ENCODE measurements at places on chromosomes 12 and 14. TPM values are rescaled to one million over a fixed set of nuclear protein-coding genes. Genes with fewer than 3 reads are reported as not detected.

Gene P2RX7
- total RNA-seq = 9.2 TPM

Gene LYZ
- total RNA-seq = 55.5 TPM

Gene KLHL33
- 0.27 TPM for total RNA-seq

Gene KRT71
- not detected for total RNA-seq

Gene KLRC2
- total RNA-seq = under 0.01 TPM

Gene AQP2
- total RNA-seq = under 0.01 TPM

Gene TTC9
- 5.1 TPM for total RNA-seq

Gene PTCSC3
- total RNA-seq = not detected

Gene ZCRB1
- 11.6 TPM for total RNA-seq

Gene RPL10L
- total RNA-seq = not detected

Gene ZFC3H1
- 20.7 TPM for total RNA-seq

Gene SSTR1
- under 0.01 TPM for total RNA-seq

Gene ACOT6
- not detected for total RNA-seq

Gene KRT80
- under 0.01 TPM for total RNA-seq

Gene EPS8
- total RNA-seq = 2.2 TPM

Gene NUMB
- 38.5 TPM for total RNA-seq

Gene KRT82
- total RNA-seq = not detected

DNA sequence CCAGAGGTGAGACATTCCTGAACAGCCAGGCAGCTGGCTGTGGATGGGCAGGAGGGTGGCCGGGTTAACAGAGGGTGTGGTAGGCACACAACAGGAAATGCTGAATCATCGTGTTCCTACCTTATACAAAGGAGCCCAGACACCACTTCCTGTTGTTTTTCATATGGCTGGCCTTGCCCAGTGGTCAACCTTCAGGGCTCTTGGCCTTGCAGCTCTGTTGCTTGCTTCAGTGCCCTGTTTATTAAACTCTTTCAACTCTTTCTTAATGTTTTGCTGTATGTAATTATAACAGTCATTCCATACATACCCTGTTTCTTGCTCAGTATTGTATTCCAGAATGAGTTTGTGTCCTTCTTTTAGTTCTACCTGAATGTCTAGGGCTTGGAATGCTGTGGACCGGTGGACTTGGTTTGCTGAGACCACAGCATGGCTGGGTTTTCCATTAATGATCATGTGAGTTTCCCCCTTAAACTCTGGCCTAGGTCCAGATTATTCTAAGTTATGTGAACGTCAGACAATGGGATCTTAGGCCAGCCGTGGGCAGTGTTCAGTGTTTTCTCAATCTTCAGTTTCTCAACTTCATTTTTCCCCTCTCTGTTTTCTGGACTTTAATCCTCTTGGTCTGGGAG, 11.9 kb downstream of the CFAP54 start:
- DNase-seq = no peak

DNA sequence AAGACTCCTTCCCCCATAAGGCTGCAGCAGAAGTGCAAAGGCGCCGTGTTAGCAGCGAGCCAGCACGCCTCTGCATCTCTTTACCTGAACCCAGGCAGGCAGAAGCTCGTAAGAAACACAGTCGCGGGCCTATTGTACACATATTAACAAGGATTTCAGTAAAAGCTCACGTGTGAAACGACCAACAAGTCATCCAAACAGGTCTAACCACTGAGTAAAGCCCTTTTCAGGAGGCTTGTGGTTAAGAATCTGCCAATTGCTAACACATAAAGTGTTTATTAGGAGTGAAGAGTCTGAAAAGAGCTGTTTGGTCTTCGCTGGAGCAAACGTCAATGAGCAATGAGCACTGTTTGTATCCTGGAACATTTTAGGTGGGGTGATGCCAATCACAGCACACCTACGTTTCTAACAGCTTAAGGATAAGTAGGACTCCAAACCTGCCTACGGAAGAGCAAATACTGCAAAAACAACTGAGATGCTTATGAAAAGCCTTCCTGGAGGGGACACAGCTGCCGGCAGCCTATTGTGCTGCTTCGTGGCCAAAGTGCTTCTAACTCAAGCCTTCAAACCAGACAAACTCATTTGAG, 43.1 kb downstream of the PRKAB1 start:
- DNase-seq = no peak

DNA sequence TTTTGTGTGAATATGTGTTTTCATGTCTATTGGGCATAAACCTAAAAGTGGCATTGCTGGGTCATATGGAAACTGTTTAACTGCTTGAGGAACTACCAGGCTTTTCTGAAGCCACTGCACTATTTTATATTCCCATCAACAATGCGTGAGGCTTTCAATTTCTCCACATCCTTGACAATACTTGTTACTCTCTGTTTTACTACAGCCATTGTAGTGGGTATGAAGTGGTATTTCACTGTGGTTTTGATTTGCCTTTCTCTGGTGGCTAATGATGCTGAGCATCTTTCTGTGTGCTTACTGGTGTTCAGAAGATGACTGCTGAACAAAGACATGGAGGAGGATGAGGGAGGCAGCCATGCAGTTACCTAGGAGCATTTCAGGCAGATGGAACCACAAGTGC, 13.2 kb upstream of the TDG start:
- no peak for DNase-seq

- DNase-seq = no peak
These were observed 104.5 kb upstream of the EGLN3 start for GRCh38 chr14:34055157-34055950.

- DNase-seq = no peak
These were observed 2.1 kb downstream of the IFI27 start for GRCh38 chr14:94112513-94113063.

- DNase-seq = no peak
These were observed 342.3 kb downstream of the ZFP36L1 start for GRCh38 chr14:68450391-68451120.

GRCh38 chr14:106585692-106586091, 1059.3 kb downstream of the TMEM121 start:
- no peak for DNase-seq

GRCh38 chr12:99332936-99333591, 314.5 kb upstream of the GARIN6 start:
- DNase-seq = no peak

- no peak for DNase-seq
These were observed 474.1 kb downstream of the FLRT2 start for GRCh38 chr14:86003998-86004397.

DNA sequence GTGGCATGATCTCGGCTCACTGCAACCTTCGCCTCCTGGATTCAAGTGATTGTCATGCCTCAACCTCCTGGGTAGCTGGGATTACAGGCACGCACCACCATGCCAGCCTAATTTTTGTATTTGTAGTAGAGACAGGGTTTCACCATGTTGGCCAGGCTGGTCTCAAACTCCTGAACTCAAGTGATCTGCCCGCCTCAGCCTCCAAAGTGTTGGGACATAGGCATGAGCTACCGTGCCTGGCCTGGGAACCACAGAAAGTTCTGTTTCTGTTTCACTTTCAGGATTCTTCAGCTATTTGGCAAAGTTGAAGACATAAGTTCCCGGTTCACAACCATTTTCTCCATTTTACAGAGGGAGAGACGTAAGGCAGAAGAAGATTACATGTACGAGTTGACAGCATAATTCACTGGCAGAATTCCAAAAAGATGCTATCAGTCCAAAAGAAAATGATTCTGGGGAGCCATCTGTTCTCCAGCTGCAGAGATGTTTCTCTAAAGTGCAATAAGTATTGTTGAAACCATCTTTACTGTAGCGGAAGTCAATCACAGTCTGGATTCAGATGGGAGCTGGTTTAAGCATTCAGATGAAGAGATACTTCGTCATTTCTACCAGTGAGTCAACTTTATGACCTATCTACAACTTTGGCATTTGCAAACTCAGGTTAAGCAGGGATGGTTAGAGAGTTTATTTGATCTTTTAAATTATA, 8.1 kb upstream of the RNF34 start:
- peak; percentile 26 for DNase-seq

DNA sequence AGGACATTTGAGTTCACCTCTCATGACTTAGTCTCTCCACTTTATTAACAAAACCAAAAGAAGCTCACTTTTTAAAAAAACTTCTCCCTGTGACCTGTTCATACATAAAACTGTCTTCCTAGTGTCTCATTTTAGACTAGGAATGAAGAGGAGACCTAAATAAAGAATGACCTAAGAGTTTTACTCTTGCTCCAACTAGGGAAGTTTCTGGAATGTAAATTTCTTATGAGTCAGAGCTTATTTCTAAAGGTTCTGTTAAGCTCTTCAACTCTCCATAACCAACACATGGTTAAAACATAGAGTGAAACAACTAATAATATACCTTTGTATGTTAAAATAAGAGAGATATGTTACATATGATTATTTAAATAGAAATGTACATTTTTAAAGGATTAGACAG, 369.8 kb downstream of the EMP1 start:
- no peak for DNase-seq

GRCh38 chr12:111072299-111072698, 151.9 kb upstream of the MYL2 start:
- DNase-seq = no peak

- no peak for DNase-seq
These were observed 30.3 kb downstream of the EEA1 start for GRCh38 chr12:92898755-92899154.

- DNase-seq = no peak
These were observed 129.4 kb downstream of the SCARB1 start for GRCh38 chr12:124734224-124734788.

GRCh38 chr12:67067453-67068203, 201.5 kb upstream of the CAND1 start:
- no peak for DNase-seq

DNA sequence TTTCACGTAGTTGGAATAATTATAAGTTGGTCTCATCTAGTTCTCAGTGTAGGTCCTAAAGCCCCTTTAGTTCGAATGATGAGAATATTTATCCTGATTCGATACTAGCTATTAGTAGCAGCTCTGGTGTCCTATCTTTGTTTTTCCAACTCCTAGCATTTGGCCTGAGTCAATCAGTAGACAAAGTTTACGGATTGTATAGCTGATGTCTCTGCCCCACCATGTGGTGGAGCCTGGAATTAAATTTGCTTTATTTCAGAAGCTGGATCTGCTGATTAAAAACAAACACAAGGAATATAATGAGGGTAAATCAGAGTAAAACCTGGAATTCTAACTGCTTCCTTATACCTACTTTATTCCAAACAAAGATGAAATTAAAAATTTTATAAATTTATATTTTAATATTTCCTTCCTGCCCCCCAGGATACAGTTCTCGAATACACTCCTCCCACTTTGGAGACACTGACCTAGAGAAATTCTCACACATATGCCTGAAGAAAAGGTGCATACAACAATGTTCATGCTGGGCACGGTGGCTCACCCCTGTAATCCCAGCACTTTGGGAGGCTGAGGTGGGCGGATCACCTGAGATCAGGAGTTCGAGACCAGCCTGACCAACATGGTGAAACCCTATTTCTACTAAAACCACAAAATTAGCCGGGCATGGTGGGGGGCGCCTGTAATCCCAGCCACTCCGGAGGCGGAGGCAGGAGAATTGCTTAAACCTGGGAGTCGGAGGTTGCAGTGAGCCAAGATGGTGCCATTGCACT, 7.6 kb upstream of the BRMS1L start:
- DNase-seq = no peak

GRCh38 chr12:113919791-113920190, 46.3 kb downstream of the RBM19 start:
- no peak for DNase-seq

DNA sequence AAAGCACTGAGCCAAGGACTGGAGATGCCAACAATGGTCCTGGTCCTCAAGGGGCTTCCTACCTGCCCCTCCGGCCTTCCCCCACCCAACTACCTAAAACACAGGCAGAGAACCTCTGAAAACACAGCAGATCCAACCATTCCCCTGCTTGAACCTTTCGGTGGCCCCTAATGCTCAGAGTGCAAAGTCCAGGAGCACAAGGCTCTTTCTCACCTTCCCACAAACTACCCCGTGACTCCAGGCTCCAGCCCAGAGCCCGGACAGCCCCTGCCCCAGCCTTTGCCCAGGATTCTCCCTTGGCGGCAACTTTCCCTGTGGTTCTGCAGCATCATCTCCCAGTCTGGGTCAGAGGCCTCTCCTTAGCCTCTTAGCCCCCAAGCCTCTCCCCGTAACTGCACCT, 1.6 kb upstream of the CD9 start:
- no peak for DNase-seq

DNA sequence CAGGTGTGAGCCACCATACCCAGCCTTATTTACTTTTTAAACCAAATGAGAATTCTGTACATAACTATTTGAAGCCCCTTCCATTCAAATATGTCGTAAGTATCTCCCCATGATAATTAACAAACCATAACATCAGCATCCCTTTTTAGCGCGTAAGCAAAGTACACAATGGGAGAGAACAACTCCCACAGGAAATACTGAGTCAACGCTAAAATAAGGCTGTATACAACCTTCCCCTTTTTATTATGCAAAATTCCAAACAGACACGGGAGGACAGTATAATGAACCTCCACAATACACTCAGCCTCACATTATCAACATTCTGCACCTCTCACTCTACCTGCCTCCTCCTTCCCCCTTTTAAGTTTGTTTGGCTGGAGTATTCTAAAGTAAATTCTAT, 73.5 kb downstream of the CCDC88C start:
- DNase-seq = no peak

DNA sequence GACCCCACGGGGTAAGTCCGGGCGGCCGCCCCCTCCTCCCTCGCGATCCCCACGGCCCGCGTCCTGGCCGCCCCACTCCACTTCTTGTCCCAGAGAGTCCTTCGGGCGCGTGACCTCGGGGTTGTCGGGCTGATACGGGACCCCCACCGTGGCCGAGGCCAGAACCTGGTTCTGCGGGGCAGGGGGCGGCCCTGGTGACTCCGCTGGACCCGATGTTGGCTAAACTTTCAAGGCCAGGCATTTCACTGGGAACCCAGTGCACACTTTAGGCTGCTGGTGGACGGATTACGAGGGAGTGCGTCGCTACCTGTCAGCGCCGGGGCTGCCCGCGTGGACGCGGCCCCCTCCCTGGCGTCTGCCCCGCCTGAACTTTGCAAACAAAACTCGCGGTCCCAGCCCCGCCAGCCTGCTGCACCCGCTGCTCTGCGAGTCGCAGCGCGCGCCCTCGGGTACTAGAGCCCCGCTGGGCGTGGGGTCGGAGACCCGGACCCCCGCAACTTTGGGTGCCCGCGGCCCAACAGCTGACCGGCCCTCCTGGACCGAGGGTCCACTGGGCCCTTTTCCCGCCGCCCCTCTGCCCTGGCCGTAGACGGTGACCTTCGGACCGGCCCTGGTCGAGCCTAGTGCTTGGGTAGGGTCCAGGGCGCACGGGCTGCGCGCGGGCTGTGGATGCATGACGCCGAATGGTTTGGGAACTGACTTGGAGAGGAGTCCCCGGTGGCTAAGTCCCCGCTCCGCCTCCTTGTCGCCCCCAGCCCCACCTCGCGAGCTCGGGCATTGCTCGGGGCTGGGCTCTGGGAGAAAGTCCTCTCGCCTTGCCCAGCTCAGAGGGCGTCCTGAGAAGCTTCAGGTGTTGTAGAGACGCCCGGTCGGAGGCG, 624 bp downstream of the RIN3 start:
- DNase-seq = no peak

GRCh38 chr14:34175574-34175973, 224.7 kb upstream of the EGLN3 start:
- DNase-seq = no peak

- no peak for DNase-seq
These were observed 6.7 kb downstream of the TAS2R43 start for GRCh38 chr12:11085419-11085818.

GRCh38 chr14:69089046-69089445, 63.9 kb downstream of the DCAF5 start:
- no peak for DNase-seq

Measured in hematopoietic multipotent progenitor cell (in vitro differentiated cells).